ENCODE measurements at places on chromosomes 4 and X.

GRCh38 chr4:33930497-33930896, 2313.8 kb downstream of the ARAP2 start:
- DNase-seq: no peak

DNA sequence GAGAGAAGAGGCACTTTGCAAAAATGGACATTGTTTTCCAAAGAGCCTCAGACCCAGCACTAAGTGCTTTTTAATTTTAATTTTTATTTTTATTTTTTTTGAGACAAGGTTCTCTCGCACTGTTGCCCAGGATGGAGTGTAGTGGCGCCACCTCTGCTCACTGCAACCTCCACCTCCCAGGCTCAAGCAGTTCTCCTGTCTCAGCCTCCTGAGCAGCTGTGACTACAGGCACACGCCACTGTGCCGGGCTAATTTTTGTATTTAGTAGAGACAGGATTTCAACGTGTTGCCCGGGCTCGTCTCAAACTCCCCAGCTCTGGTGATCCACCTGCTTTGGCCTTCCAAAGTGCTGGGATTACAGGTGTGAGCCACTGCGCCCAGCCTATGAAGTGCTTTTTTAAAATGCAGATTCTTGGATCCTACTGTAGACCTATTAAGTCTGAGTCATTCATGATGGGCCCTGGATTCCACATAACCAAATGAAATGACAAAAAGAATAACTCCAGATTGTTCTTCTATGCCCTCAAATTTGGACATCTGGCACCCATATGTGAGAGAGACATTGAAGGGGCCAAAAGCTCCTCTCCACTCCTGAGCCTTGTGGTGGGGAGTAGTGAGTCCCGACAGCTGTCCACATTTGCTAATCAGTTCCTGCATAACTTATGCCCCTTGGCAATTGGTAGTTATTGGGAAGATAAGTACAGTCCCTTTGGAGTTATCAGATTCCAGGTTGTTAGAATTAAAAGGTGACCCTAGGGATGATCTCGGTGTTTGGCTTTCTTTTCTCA, 3.6 kb downstream of the NOCT start:
- DNase-seq: no peak

GRCh38 chr4:70741867-70742658, 20.3 kb downstream of the RUFY3 start:
- no peak for DNase-seq

DNA sequence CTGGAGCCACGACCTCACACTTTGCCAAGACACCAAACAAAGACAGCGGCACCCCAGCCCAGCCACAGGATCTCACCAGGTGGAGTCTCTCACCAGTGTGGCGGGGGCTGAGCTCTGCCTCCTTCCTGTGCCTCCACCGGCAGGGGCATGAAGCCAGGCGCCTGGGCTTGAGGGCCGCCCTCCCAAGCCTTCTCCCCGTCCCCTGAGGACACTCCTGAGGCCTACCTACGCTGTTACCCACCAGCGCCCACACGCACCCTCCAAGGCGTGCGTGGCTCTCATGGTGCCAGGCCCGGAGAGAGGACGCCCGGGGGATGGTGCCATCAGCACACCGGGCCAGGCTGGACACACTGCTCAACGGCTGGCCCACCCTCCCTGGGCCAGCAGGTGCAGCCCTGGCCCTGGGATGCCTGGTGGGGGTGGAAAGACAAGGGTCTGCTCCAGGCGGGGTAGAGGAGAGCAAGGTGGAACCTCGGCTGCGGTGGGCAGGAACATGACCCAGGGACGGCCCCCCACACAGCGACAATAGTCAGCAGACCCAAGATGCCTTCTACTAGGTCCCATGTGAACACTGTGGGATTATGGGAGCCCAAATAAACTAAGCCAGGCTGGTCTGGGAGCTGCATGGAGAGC, 22.1 kb downstream of the NELFA start:
- no peak for DNase-seq

GRCh38 chr4:1711571-1712215, 426 bp downstream of the SLBP start:
- no peak for DNase-seq

- no peak for DNase-seq
Measured at GRCh38 chr4:182716192-182716591, 201.0 kb downstream of the DCTD start.

- DNase-seq: no peak
Measured at GRCh38 chr4:159160242-159160641, 57.4 kb downstream of the RAPGEF2 start.

GRCh38 chr4:114226968-114227760, 247.7 kb upstream of the ARSJ start:
- DNase-seq: no peak

GRCh38 chr4:67604749-67605148, 46.2 kb downstream of the STAP1 start:
- DNase-seq: no peak

GRCh38 chrX:150543230-150544155, 24.9 kb upstream of the MTM1 start:
- peak; percentile 10 for DNase-seq
